ENCODE measurements at places on chromosomes 1 and 21.
A peak's percentile ranks its signal among the peaks of the same experiment; 100 is the strongest.

DNA sequence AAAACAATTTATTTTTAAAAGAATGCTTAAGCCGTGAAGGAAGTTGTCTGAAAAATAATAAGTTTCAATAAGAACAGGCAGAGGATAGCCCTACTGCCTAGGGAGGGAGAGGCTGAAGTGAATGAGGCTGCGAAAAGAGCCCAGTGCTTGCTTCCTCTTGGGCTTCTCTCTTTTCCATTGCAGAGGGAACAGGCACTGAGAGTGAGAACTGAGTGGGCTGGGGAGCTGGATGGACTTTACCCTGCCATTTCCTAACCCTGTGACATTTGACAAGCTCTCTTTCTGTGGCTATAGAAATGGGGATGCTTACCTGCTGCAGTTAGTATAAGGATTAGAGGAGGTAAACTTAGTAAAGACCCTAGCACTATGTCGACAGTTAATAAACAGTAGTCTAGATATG, 30.0 kb downstream of the TENT5C start:
- DNase-seq = no peak

DNA sequence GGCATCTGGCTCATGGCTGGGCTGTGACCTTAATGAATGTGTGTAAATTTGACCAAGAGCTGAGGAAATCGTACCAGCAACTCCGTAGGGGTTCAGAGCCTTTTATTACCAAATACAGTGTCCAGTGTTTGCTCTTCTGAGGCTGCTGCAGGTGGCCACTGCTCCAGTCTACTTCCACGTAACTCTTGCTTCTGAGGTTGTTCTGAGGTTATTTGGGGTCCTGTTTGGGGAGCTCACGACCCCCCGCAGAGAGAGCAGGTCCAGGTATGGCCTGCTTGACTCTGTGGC, 33.6 kb downstream of the MAN1C1 start:
- no peak for DNase-seq

- DNase-seq = no peak
Observed at GRCh38 chr1:25484096-25484495, 53.4 kb downstream of the MACO1 start.

DNA sequence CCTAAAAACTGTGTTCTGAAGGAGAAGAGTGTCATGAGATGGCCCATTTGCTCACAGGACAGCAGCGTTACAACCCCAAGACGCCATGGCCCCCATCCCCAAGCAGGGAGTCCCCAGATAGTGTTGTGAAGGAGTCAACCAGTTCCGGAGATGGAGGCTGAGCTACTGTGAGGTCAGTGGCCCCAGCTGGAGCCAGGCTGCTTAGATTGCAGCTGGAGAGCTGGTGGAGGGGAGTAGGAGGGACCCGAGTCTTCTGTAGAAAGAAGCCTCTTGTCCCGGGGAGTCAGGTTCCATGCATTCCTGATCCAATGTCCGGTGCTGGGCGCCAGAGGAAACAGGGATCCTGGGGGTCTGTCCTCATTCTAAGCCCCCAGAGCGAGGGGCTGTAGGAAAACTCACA, 93.5 kb upstream of the SIM2 start:
- no peak for DNase-seq

- no peak for DNase-seq
Observed at GRCh38 chr1:199675937-199676336, 351.6 kb upstream of the NR5A2 start.

GRCh38 chr1:1157914-1158710, 15.6 kb upstream of the TTLL10 start:
- DNase-seq = no peak

DNA sequence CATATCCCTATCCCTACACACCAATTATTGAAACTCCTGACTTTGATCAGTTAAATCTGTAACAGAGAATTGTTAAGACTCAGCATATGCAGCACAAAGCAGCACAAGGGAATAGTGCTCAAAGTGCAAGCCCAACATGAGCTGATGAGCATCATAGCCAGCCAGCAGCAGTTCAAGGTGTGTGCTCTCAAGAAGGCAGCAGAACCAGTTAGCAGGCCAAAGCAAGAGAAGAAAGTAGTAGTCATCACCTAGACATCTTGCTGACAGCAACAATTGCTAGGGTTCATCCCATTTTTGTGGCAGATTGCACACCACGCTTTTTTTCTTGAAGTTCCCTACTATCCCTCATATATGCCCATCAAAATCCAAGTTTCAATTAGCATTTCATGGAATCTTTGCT, 478.3 kb downstream of the COL11A1 start:
- DNase-seq = no peak

DNA sequence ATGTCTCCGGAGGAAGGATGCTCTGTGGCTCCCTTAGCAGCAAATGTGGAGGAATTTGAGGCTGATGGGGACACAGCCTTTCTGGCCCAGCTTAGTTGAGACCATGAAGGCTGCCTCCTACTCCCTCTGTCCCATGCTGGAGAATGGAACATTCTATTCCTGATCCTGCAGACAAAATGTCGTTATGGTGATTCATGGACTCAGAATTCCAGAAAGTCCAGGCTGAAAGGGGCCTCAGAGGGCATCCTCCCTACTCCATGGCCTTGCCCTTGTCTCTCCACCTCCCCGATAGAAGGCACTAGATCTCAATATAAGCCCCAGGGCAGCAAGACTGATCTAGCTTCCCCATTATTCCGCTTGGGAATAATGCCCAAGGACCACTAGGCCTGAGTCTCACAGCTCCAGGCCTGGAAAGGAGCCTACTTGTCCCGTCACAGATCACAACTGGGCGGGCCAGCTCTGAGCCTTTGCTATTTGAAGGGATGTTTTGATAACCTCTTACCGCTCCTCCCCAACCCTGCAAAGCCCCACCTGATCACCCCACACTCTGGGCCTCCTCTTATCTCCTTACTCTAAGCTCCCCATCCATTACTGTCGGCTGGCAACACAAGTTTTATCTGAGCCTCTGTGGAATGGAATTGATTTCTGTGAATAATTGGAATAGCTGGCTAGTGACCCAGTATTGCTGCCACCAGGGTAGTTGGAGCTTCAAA, 52.8 kb upstream of the TRABD2B start:
- DNase-seq = no peak

DNA sequence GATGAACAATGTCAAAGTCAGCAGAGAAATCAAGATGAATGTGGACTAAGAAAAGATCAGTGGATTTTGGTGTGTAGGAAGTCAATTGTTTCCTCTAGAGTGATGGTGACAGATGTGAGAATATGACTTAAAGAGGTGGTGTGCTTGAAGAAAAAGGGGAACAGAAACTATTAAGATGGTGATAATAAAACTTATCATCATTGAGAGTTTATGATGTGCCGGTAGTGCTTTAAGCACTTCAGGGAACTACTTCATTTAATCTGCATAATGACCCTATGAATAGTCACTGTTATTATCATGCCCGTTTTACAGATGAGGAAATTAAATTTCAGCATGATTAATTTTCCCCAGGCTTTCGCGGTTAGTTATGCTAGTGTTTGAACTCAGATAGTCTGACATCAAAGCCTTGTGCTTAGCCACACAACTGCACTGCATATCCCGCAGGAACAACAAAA, 246.9 kb upstream of the LRRC7 start:
- DNase-seq = no peak

DNA sequence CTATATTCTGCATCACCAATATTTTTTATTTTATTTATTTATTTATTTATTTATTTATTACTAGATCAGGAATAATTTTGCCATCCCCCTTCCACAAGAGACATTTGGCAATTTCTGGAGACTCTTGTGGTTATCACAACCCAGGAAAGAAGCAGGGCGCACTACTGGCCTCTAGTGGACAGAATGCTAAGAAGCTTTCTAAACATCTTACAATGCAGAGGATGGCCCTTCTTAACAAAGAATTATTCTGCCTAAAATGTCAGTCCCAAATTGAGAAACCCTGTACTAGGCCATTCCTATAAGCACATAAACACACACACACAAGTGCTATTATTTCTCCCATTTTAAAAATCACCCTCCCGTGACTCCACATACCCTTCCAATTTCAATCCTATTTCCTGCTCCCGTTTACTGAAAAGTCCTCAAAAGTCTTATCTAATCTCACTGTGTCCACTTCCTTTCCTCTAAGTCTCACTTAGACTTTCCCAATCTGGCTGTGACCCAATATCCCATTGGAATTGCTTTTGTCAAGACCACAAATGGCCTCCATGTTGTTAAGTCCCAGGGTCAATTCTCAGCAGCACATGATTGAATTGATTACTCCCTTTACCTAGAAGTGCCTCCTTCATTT, 43.7 kb upstream of the RNF11 start:
- peak; percentile 35 for DNase-seq

- no peak for DNase-seq
Observed at GRCh38 chr1:151811181-151811580, 6.0 kb upstream of the LINGO4 start.

Measured in CD8-positive, alpha-beta T cell (primary cell).